Central memory CD8-positive, alpha-beta T cell (primary cell): ENCODE measurements at places on chromosomes 1 and 21.

GRCh38 chr21:14862794-14863720 lies 201.7 kb downstream of the NRIP1 start:
- no peak for DNase-seq

DNA sequence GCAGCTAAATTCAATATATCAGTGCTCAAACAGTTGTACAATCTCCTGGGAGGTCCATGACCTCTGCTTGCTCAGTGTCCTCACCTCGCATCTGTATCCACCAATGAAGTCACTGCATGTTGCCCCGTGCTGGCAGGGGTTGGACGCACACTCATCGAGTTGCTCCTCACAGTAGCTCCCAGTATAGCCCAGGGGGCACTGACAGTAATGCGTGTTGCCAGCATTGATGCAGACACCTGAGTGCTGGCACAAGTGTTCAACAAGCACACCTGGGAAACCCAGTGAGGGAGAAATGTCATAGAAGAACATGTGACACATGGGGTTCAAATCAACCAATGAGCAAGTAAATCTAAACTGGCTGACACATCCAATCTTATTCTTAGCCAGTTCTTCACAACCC lies 40.9 kb upstream of the ADAM30 start:
- no peak for DNase-seq

- DNase-seq, result no peak
Observed at GRCh38 chr21:39430457-39430856, 15.1 kb downstream of the LCA5L start.

DNA sequence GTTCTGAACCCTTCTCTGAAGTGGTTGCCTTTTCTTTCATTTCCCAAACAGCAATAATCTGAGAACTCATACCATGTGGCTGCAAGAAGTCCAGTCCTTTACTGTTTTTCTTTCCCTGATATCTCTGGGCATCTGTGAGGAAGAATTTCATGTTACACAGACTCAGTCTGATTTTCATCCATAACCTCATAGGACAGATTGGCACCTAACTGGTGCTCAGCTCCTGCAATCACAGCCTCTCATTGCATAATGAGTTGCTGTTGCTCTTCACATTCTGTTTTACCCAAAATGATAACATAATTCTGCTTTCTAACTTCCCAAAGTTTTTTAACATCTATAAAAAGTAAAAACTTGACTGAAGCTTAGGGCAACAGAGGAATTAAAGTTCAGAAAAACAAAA lies 472.2 kb upstream of the PBX1 start:
- DNase-seq, result no peak

DNA sequence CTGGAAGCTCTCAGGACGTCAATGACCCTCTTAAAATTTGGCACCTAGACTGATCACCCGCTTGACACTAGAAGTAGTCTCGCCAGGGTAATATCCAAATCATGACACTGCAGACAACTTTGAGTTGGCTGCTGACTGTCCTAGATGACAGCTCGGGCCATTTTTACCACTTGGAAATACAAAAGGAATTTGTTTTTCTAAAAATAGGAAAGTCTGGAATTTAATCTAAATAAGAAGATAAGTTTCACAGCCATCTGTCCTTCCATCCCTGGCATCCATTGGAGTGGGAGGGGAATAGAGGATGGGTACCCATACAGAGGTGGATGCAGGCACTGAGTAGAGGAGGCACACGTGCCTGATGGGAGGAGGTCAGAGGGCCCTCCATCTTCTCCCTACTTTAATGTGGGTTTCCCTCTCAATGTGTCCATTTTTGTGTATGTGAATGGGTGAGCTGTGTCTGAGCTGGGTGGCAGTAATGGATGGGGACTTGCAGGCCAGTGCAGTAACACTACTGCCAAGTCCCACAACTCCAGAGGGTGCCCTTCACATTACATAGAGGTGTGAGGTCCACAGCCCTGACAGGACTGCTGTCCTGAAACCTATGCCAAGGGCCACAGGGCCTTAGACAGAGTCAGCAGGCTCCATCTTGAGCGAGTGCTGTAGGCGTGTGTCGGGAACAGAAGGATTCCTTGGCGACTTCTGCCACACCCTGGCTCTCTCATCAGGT lies 104.8 kb upstream of the IPO9 start:
- DNase-seq, result no peak

DNA sequence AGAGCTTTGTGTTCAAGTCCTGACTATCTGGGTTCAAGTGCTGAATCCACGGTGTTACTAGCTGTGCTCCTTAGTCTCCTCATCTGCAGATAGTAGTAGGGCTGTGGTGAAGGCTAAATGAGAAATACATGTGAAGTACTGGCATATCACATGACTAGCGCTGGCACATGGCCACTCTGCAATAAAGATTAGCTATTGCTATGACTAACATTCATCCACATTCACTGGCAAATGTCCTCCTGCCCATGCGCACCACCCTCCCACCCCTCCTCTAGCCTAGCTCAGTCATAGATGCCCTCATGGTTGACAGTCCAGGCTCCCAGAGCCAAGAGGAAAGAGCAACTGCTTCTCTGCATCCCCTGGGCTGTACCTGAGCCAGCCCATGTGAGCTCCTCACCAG lies 8.5 kb upstream of the COL8A2 start:
- DNase-seq, result no peak

- no peak for DNase-seq
Observed at GRCh38 chr1:62796221-62796620, 12.3 kb downstream of the ATG4C start.

DNA sequence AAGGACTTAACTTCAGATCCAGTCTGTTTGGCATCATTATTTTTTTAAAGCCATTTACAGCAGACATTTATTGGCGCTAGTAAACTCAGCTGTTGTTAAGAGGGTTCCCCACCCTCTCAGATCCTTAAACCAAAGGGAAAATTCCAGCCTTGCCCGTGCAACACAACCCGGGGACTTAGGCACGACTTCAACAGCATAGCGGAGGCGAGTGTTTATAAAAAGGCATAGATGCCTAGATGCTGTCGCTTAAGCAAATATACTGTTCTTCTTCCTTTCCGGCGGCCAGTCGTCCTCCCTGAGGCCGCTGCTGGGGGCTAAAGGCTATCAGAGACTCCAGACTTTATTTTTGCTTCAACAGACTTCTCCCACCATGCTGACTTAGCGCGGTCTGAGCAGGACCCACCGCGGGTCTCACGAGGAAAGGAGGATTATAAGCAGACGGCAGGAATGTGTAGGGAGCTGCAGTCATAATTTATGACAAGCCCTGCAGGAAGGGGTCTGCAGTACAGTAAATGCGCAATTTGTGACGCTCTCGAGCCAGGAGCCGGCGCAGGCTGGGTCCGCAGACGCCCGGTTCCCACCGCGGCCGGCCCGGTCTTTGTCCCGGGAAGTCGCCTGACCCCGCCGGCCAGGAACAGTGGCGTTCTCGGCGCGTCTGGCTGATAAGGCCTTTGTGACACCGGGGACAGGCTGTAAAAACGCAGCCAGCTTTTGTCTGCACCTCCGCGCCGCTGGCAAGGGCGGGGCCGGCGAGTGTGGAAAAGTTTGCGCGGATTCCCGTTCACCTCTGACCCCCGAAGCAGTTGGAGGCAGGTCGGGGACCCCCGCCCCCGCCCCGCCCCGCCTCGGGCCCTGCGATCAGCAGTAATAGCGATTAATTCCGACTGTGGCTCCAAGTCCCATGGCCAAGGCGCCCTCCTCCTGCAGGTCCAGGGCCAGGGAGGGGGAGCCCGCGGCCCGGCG lies 61.2 kb upstream of the ARHGEF16 start:
- DNase-seq, result no peak

DNA sequence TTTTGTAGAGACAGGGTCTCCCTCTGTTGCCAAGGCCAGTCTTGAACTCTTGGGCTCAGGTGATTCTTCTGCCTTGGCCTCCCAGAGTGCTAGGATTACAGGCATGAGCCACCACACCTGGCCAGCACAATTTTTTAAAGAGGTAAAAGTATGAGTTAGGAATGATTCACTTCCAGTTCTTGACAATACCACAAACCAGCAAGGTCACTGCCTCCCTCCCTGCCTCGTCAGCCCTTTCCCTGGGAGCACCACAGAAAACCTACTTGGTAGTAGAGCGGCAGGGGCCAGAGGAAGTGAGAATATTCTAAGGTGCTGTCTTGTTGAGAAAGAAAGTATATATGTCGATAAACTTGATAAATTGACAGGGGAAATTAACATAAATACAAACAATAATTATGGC lies 10.8 kb upstream of the CDA start:
- DNase-seq, result no peak

GRCh38 chr1:167121375-167122120 lies 27.7 kb downstream of the STYXL2 start:
- no peak for DNase-seq

DNA sequence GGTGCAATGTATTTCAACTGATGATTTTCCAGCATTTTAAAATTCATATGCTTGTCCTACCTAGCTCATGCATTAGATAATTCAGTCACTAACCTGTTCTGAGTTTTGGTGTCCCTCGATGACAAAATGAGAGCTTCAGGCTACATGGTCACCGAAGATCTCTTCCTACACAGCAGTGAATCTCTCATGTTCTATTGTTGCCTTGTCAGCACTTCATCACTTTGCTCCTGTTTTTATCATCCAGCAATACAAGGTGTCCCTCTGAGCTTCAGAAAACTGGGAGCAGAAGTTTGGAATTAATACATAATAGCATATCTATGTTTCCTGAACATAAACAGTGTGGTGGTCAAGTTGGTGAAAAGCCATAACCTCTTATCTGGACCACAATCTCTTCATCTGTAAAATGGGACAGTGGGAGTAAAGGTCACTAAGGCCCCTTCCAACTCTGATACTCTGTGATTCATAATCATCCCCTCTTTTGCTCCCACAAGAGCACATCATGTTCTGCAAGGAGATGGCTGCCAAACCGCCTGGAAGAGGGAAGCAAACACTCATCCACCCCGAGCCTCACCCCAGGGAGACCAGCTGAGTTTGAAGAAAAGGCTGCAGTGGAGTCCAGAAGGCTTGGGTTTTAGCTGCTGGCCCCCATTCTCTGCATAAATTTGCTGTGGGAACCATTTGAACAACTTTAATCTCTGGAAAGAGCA lies 137.9 kb upstream of the F3 start:
- no peak for DNase-seq

DNA sequence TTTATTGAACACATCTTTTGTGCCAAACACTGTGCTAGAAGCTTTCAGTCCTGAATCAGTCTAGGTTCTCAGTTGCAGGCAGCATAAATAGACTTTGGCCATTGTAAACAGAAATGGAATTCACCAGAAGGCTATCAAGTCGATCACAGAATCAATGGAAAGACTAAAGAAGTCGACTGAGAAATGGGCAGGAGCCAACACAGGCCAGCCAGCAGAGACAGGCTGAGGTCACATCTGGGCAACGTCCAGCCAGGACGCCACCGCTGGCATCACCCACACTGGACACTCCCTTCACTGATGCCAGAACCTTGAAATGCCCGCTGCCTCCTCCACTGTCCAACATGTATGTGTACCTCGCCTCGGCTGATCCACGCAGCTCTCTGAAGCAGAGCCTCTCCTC lies 5.5 kb upstream of the CNTN2 start:
- DNase-seq, result no peak

DNA sequence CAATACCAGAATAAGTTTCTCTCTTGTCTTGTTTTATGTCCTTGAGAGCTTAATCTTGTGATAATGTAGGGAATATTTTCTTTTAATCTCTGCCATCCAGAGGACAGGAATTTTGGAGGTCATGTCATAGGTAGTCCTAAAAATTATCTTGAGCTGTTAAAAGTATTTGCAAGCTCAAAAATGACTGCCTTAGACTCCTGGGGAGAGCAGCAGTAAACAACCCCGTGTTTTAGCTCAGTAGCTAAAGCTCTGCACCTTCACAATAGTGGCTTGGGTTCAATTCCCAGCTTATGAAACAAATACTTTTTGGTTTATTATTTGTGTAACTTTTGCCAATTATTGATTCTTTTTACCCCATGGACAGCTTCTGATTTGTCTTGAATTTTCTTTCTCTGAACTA lies 99.4 kb upstream of the OLFM3 start:
- DNase-seq, result no peak

GRCh38 chr1:2528016-2528415 lies 1.6 kb upstream of the PANK4 start:
- DNase-seq, result no peak

GRCh38 chr1:94063379-94063778 lies 57.6 kb downstream of the ABCA4 start:
- no peak for DNase-seq

DNA sequence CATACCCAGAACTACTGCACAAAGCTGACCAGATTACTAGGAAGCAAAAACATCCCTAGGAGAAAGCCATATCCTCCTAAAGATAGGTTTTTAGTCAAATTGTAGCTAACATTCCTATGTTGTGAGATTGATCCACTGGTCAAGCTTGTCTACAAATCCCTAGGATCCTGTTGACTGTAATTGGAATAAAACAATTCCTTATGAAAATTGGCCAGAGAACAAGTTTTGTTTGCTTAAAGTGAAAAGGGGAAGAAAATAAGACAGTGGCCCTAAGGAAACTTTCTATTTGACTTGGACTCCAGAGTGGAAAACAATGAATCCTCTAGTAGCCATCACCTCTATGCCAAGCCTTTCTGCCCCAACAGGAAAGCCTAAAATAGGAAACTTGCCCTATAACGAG lies 645.2 kb upstream of the USP24 start:
- DNase-seq, result no peak

DNA sequence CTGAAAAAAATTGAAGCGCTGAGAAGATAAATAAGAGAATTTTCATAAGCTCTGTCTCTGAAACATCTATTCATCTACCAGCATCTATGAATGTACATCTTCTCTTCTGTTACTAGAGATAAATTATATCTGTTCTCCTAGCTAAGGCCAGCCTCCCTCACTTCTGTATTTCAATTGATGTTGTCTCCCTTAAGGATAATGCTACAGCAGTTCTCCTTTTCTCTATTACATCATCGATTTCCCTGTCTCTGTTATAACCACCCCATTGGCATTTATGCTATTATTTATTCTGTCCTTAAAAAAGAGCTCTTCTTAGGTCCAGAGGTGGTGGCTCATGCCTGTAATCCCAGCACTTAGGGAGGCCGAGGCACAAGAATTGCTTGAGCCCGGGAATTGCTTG lies 42.9 kb upstream of the TMCO2 start:
- DNase-seq, result no peak

- no peak for DNase-seq
Observed at GRCh38 chr1:201360901-201361651, 16.4 kb downstream of the TNNT2 start.

- DNase-seq, result peak; percentile 11
Observed at GRCh38 chr1:53343831-53344668, 16.2 kb upstream of the LRP8 start.

GRCh38 chr1:26412180-26412840 lies 1.7 kb downstream of the LIN28A start:
- no peak for DNase-seq

- DNase-seq, result no peak
Observed at GRCh38 chr1:245822996-245823395, 668.2 kb downstream of the KIF26B start.

- DNase-seq, result no peak
Observed at GRCh38 chr21:34801519-34802132, 132.8 kb downstream of the CLIC6 start.

GRCh38 chr1:210394281-210394821 lies 65.6 kb downstream of the HHAT start:
- DNase-seq, result no peak
